ENCODE measurements at places on chromosomes 6 and 20. TPM values are rescaled to one million over a fixed set of nuclear protein-coding genes. Genes with fewer than 3 reads are reported as not detected.

The CLPSL1 gene
- total RNA-seq, result not detected

The HTR1E gene
- not detected for total RNA-seq

- DNase-seq, result no peak
These were observed 106.7 kb upstream of the GGTLC1 start for GRCh38 chr20:24095303-24095702.

- no peak for DNase-seq
These were observed 589 bp downstream of the RNF5 start for GRCh38 chr6:32178547-32179440.

DNA sequence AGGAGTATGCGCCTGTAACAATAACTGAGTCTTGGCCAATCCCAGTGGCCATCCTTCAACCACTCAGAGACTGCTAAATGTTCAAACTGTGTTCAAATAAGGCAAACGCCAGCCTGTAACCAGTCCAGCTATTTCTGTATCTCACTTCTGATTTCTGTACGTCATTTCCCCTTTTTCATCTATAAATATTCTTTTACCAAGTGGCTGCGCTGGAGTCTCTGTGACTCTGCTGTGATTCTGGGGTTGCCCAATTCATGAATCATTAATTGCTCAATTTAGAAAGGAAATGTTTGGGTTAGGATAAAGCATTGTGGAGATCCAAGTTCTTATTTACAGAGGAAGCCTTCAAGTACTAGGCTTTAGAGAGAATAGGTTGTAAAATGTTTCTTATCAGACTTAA lies 89.8 kb upstream of the UST start:
- DNase-seq, result no peak
